ENCODE measurements at places on chromosomes 5 and 9.

GRCh38 chr5:151168602-151169344 lies 11.2 kb upstream of the ANXA6 start:
- no peak for DNase-seq

GRCh38 chr5:77909237-77909636 lies 133.1 kb upstream of the TBCA start:
- DNase-seq = no peak

DNA sequence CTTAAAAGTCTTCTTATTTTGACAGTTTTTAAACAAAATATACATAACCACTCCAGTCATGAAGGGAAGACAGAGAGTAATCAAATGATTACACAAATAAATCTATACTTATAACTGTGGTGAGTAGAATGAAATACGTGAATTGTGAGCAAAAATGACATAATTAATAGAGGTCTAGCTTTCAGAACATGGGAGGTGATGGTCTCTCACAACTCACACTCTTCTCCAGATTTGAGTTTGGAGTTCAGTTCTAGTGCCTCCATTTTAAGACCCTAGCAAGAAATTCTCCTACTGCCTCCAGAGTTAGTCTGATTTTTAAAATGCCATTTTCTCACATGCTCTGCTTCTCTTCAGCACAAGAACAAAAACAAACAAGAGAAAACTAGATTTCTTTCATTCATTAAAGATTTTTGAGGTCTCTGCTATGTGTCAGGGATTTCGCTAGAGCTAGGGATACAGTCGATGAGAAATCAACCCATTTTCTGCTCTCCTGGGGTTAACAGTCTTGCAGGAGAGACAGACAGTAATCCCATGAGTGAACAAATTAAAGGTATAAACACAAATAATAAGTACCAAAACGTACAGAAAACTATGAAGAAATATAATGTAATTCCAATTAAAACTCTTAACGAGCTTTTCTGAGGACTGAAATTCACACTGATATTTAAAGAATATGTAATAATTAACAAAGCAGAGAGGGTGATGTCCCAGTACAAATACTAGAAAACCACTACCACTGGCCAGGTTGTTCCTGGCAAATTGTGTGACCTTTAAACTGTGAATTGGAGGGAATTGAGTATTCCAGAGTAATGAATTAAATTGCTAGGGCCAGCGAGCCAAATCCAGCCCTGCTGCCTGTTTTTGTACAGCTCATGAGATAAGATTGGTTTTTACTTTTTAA lies 27.1 kb upstream of the HTR4 start:
- no peak for DNase-seq

DNA sequence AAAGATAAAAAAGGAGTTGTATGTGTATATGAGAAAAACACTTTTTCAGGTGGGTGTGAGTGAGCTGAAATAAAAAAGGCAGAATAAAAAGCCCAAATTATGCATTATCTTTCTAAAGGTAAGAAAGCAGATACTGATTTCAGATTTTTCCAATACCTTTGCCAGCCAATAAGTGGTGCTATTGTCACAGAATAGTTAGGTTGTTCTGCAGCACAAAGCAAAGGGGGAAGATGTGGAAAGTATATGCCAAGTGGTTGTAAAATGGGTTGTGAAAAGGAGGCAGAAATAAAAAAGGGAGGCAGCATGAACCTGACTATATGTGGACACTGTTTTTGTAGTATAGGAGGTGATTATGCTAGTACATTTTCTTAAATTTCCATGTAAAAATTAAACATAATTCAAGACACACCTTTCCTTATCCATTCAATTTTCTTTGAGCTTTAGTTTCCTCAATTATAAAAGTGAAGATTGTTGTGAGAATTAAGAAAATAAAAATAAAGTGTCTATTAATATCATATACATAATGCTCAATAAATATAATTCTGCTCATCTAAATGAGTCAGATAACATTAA lies 106.7 kb downstream of the SMIM15 start:
- DNase-seq = no peak

- DNase-seq = no peak
Measured at GRCh38 chr5:38979535-38979934, 94.7 kb downstream of the RICTOR start.

GRCh38 chr5:37637165-37637845 lies 202.5 kb downstream of the GDNF start:
- DNase-seq = no peak

DNA sequence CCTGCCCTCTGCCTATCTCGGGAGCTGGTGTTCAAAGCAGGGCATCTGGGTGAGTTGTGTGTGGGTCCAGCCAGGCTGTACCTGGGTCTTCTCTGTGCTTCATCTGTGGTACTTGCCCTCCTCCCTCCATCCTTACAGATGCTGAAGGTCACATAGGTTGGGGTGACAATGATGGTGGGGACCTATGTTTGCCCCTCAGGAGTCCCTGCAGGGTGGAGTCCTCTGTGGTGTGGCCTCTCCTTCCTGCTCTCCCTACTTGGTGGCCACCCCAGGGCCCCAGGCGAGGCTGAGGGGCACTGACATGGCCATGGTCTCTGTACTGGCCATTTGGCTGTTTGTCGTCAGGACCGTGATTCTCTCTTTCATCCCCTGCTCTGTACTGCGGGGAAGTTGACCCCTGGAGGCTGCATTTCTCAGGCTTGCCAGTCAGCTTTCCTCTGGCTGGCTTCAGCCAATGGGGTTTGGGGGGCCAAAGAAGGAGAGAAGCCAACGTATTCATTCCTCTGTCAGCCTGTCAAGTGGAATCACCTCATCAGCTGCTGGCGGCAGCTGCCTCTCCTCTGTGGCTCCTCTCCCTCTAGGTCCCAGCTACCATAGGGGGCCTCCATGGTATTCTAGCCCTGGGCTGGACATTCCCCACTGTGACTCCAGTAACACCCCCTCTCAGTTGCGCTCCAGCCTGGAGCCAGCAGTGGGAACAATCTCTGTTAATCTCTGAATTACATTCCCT lies 4.6 kb downstream of the DCANP1 start:
- DNase-seq = no peak

DNA sequence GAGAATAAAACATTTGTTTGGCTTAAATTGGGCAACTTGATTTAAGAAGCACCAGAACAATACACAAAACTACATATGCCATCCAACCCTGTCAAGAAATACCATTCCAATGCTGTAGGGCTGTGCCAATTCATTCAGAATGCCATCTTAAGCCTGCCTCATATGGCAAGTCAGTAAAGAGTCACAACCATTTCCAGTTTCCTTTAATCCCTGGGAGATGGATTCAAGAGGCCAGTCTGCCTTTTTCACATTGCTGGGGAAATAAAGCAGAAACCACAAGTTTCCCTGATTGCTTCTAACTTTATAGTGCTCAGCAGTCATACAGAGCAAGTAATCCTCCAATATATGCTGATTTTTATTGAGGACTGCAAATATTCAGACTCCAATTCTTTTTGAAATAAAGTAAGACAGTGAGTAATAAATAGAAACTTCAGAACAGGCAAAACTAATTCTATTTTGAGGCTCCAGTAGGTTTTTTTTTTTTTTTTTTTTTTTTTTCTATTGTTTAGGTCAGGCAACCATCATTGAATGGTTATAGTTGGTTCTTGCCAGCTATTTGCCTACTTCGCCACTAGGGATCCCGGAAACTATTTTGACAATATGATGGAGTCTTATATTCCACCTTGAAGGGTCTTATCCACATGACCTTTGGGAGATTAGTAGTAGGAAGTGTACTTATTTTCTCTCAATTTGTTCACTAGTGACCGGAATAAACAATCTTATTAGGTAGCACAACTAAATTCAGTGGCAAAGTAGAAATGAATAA lies 400.9 kb upstream of the MEF2C start:
- DNase-seq = no peak

- DNase-seq = no peak
Measured at GRCh38 chr5:135971701-135972100, 16.9 kb upstream of the LECT2 start.

GRCh38 chr9:108854094-108854493 lies 1.7 kb downstream of the ACTL7B start:
- no peak for DNase-seq

GRCh38 chr5:74109344-74109743 lies 483.3 kb downstream of the ARHGEF28 start:
- DNase-seq = no peak

- DNase-seq = no peak
Measured at GRCh38 chr5:55051357-55051756, 27.3 kb downstream of the GZMK start.

GRCh38 chr5:156103155-156103885 lies 223.6 kb upstream of the SGCD start:
- DNase-seq = no peak

- DNase-seq = no peak
Measured at GRCh38 chr5:66793049-66793448, 196.9 kb downstream of the MAST4 start.

DNA sequence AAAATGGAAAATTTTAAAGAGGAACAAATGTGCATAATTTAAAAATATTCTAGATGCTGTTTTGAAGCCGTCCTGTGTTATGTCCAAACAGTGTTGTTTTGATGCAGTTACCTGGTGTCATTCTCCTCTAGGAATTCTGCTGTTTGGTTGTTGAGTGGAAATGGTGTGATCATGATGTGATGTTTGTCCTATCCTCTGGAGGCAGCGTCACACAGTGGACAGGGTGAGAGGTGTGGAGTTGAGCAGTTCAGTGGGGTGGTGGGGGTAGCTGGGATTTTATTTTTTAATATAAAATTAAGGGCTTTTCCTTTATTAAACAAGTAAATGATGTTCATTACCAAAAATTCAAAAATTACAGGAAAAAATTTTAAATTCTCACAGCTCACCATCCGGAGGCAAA lies 31.2 kb downstream of the PRDM6 start:
- DNase-seq = no peak

- no peak for DNase-seq
Measured at GRCh38 chr5:150052226-150052955, 34.0 kb downstream of the CSF1R start.

- DNase-seq = no peak
Measured at GRCh38 chr9:121576281-121577075, 75.0 kb upstream of the DAB2IP start.

DNA sequence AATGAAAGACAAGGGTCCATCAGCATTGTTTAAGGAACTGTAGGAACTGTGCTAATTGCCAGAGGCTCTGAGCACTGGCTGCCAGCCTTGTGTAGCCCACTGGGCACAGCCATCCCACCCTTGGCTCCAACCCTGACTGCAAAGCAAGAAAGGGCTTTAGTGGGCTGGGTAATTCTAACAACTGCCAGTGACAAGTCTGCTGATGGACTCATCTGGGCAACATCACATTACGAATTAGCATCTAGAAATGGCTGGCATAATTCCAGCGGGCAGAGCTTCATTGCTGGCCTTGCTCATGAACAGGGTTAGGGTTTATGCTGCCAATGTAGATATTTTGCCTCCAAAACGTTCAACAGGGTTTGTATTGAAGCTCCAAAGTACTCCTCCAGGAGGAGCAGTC lies 326.9 kb downstream of the ARHGEF28 start:
- no peak for DNase-seq

GRCh38 chr9:20591223-20591622 lies 31.1 kb downstream of the MLLT3 start:
- no peak for DNase-seq

- DNase-seq = peak; percentile 37
Measured at GRCh38 chr9:77177894-77178794, 810 bp downstream of the VPS13A start.

DNA sequence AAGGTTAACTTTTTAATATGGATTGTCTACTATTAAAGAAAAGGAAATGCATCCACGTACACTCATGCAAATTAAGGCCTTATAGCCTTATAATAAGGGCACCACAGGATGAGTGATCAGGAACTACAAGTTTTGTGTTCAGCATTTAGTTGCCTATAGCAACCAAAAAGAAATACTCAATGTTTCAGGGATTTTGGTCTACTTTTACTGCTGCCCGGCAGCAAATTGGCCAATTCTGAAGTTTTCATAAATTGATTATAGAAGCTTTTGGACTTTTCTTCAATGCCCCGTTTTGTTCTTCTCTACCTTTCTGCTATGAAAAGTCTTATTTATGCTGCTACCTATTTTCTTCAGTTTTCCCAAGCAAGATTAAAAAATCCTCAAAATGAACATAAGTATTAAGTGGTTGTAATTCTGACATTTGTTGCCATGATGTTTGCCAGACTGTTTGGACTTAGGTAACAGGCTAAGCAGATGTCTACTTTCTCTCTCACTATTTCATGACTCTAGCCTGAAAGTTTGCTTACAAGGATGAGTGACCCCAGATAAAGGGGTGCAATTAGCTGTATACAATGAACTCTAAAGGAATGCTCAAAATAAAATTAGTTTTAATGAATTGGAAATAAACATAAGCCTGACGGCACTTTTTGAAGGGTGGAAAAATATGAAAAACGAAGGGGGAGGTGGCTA lies 391.5 kb upstream of the DAB2 start:
- DNase-seq = no peak

DNA sequence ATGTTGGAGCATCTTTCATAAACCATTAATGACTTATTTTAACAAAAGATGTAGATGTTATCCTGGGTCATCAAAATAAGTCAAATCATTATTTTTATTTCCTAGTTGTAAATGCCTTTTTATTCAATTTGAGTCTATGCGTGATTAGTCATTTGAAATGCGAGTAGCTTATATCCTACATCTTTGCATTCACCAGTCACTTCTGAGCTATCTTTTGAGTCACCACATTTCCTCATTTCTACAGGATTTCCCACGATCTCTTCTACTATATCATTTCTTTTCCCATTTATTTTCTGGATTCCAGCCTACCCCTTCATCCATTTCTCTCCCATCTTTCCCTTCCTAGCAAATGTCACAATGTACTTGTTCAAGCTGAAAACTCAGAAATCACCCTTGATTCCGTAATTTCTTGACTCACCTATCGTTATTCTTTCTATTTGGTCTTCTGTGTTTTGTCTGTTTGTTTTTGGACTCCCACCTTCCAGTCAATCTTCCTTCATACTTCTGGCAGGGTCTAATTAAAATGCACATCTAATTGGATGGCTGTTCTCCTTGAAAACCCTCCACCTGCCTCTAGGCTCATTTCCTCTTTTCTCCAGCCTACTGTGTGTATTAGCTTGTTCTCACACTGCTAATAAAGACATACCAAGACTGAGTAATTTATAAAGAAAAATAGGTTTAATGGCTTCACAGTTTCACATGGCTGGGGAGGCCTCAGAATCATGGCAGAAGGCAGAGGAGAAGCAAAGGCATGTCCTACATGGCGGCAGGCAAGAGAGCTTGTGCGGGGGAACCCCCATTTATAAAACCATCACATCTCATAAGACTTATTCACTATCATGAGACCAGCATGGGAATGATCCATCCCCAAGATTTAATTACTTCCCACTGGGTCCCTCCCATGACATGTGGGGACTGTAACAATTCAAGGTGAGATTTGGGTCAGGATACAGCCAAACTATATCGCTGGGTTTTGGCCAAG lies 112.4 kb downstream of the MEF2C start:
- DNase-seq = no peak

Measured in ovary (tissue), 10 donors.